ENCODE measurements at places on chromosomes 4 and X.

- H3K27me3 ChIP-seq, result no peaks in the 10 kb centered on the region
- H3K4me1 ChIP-seq, result no peaks in the 10 kb centered on the region
- H3K36me3 ChIP-seq, result no peaks in the 10 kb centered on the region
- no peak overlapping the region for H3K27ac ChIP-seq
- no peak overlapping the region for H3K4me3 ChIP-seq
Observed at GRCh38 chr4:147284935-147285334, 196.0 kb upstream of the EDNRA start.

GRCh38 chr4:129488427-129488826 is 392.5 kb downstream of the C4orf33 start:
- no peaks in the 10 kb centered on the region for H3K4me1 ChIP-seq
- no peaks in the 10 kb centered on the region for H3K27me3 ChIP-seq
- no peaks in the 10 kb centered on the region for H3K36me3 ChIP-seq
- H3K4me3 ChIP-seq, result no peak overlapping the region
- H3K27ac ChIP-seq, result no peak overlapping the region

DNA sequence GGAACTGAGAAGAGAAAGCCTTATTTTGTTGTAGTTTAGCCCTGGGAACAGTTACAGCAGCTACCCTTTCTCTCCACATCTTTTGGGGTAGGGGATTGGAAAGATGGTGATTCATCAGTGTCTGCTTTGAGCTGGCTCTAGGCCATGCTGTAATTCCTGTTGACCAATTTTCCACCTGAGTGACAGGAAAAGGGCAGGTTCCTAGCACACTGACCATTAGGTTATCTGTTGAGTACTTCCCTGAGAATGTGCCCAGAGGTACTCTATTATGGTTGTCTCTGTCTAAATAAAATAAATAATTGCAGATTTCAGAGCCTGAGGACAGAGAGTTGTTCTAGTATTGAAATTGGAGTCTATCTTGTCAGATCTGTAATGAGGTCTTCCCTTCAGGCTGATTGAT is 109.0 kb downstream of the ENOX2 start:
- no peak for DNase-seq
- H3K27me3 ChIP-seq, result no peaks in the 10 kb centered on the region

GRCh38 chr4:73964862-73965611 is 16.8 kb downstream of the PF4 start:
- no peaks in the 10 kb centered on the region for H3K4me1 ChIP-seq
- H3K36me3 ChIP-seq, result no peaks in the 10 kb centered on the region
- no peak overlapping the region for H3K4me3 ChIP-seq
- H3K27me3 ChIP-seq, result no peaks in the 10 kb centered on the region

- DNase-seq, result no peak
- no peak overlapping the region for H3K4me3 ChIP-seq
- no peak overlapping the region for H3K27ac ChIP-seq
- no peaks in the 10 kb centered on the region for H3K27me3 ChIP-seq
- no peaks in the 10 kb centered on the region for H3K4me1 ChIP-seq
- no peaks in the 10 kb centered on the region for H3K36me3 ChIP-seq
Observed at GRCh38 chr4:13103382-13104015, 380.6 kb downstream of the RAB28 start.

- H3K27me3 ChIP-seq, result no peaks in the 10 kb centered on the region
- no peak overlapping the region for H3K27ac ChIP-seq
- no peak overlapping the region for H3K4me3 ChIP-seq
- DNase-seq, result no peak
Observed at GRCh38 chr4:56699537-56700105, 18.5 kb upstream of the HOPX start.

- H3K36me3 ChIP-seq, result no peaks in the 10 kb centered on the region
- no peak for DNase-seq
- H3K4me3 ChIP-seq, result no peak overlapping the region
- H3K27me3 ChIP-seq, result no peaks in the 10 kb centered on the region
- H3K27ac ChIP-seq, result no peak overlapping the region
- no peaks in the 10 kb centered on the region for H3K4me1 ChIP-seq
Observed at GRCh38 chr4:126757219-126757618, 875.5 kb upstream of the INTU start.

DNA sequence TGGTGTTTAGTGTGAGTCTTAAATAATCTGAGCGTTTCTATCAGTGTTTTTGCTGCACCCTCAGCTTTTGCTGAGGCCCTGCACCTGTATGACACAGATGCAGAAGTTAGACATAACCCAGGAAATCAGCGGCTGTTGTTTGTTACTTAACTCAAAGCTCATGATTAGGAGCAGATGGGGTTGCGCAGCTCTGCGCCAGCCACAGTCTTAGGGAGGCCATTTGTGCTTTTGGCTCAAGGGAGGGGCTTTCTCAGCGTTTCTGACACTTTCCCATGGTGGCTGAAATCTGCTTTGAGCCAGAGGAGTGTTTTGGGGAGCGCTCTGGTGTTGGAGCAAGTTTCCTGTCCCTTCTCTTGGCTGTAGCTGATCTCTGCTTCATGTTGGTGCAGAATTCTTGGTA is 433.8 kb downstream of the NAF1 start:
- H3K4me3 ChIP-seq, result no peak overlapping the region
- H3K27me3 ChIP-seq, result no peaks in the 10 kb centered on the region
- H3K36me3 ChIP-seq, result no peaks in the 10 kb centered on the region
- H3K4me1 ChIP-seq, result no peaks in the 10 kb centered on the region
- no peak for DNase-seq
- H3K27ac ChIP-seq, result no peak overlapping the region

DNA sequence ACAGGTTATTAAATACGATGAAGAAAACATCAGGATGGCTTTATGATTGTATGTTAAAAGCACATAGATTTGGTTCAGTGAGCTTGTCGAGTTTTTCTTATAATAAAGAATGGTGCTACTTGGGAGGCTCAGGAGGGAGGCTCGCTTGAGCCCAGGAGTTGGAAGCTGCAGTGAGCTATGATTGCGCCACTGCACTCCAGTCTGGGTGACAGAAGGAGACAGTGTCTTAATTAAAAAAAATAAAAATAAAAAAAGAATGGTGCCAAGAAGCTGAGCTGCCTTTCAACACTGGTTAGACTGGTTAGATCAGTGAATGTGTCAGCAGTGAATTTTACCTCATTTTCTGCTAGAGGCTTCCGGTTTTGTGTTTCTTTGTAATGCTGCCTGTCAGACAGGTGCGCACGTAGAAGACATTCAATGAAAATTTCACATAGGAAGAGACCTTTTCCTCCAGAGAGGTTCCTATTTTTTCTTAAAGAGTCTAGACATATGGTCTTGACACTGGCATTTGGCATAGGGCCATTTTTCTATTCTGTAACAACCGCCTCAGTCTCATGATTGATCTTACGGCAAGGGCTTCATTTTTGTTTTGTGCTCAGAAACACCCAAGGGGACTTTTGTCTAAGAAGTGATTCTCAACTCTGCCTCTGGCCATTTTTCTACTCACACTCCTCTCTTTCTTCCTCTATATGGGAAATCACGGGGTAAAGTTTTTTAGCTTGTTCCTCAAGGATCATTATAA is 15.0 kb upstream of the ARSF start:
- no peaks in the 10 kb centered on the region for H3K36me3 ChIP-seq
- no peak overlapping the region for H3K27ac ChIP-seq
- H3K27me3 ChIP-seq, result no peaks in the 10 kb centered on the region
- H3K4me3 ChIP-seq, result no peak overlapping the region

Measured in CD4-positive, CD25-positive, alpha-beta regulatory T cell (primary cell).